ENCODE measurements at places on chromosomes 3 and 15.

GRCh38 chr3:124063197-124063909, 71.4 kb upstream of the ROPN1 start:
- DNase-seq = no peak

DNA sequence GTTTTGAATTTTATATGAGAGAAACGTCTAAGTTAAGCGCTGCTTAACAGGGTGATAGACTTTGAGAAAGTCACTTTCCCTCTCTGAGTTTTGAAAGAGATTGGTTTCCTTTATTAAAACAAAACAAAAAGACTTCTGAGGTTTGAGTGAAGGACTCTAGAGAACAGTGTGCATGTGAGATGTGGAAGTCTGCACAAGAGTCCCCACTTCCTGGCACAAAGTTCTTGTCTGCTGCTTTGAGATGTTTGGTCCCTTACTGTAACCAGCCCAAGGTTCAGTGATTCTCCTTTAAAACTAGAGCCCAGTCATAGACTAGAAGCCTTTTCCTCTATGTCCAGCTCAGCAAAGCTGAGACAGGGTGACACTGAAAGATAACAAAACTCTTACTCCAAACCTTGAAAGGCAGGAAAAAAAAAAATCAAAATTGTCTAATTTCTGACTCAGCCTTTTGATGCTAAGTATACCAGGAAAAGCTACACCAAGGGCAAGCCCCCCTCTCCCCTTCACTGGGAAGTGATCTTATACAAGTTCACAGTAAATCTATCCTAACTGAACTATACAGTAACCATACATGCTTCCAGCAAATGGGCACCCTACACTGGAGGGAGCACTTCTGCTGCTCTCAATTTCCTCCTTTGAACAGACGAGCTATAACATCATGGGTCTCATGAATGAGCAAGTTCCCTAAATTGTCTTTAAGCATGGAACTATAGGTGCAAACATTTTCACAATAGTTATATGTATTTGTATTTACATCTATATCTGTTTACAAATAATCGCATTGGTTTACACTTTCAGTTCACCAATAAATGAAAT, 2.3 kb downstream of the POPDC2 start:
- no peak for DNase-seq

DNA sequence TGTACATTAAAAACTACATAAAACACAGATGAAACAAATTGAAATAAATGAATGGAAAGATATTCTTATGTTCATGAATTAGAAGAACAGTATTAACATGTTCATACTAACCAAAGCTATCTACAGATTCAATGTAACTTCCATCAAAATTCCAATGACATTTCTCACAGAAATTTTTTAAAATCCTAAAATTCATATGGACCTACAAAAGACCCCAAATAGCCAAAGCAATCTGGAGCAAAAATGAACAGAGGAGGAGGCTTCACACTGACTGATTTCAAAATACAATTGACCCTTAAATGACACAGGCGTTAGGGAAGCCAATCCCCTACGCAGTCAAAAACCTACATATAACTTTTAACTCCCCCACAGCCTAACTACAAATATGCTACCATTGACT, 39.4 kb downstream of the KPNA1 start:
- no peak for DNase-seq

DNA sequence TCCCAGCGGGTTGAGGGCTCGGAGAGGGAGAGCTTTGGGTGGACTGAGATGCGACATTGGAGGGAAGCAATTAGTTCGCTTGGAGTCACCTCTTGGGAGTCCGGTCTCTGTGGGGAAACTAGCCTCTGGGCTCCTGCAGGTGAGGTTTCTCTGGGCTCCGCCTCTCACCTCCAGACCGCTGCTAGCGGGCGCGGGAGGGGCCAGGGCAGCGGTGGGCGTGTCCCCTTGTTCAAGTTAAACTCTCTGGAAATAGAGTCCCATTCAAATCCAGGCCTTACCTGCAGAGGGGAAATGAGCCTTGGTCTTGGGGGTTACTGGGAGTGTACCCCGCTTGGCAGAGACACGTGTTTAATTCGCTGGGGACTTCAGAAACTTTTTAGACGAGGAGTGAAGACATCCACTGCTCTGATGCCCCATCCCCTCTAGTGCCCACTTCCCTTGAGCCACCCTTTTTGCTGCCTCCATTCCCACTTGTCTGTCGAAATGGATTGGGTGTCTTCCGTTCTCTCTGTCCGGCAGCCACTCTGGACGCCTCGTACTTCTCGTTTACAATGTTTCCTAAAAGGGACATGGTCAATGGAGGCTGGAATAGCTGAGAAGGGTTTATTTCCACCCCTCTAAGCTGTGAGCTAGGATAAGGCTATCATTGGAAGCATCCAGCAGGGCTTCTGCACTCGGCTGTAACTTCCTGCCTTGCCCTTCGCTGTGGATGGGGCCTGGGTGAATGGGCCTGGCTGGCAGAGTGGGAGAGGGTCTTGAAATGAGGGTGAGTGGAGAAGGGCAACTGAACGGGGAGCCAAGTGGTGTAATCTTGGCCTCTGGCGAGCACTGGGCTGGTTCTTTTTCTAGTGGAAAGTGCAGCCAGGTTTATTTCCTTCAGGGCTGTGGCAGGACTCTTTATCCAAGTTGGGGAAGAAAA, 1.1 kb downstream of the MITF start:
- DNase-seq = no peak

DNA sequence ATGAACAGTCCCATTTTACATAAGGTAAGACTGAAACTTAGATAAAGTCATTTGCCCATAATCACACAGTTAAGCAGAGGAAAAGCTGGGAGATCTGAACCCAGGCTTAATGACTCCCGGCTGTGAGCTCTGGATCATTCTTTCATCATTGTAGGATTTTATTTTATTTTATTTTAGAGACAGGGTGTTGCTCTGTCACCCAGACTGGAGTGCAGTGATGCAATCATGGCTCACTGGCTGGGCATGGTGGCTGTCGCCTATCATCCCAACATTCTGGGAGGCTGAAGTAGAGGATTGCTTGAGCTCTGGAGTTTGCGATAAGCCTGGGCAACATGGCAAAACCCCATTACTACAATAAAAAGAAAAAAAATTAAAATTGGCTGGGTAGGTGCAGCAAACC, 31.2 kb upstream of the RAF1 start:
- no peak for DNase-seq

- no peak for DNase-seq
Observed at GRCh38 chr15:36784098-36784670, 204.8 kb downstream of the CDIN1 start.

DNA sequence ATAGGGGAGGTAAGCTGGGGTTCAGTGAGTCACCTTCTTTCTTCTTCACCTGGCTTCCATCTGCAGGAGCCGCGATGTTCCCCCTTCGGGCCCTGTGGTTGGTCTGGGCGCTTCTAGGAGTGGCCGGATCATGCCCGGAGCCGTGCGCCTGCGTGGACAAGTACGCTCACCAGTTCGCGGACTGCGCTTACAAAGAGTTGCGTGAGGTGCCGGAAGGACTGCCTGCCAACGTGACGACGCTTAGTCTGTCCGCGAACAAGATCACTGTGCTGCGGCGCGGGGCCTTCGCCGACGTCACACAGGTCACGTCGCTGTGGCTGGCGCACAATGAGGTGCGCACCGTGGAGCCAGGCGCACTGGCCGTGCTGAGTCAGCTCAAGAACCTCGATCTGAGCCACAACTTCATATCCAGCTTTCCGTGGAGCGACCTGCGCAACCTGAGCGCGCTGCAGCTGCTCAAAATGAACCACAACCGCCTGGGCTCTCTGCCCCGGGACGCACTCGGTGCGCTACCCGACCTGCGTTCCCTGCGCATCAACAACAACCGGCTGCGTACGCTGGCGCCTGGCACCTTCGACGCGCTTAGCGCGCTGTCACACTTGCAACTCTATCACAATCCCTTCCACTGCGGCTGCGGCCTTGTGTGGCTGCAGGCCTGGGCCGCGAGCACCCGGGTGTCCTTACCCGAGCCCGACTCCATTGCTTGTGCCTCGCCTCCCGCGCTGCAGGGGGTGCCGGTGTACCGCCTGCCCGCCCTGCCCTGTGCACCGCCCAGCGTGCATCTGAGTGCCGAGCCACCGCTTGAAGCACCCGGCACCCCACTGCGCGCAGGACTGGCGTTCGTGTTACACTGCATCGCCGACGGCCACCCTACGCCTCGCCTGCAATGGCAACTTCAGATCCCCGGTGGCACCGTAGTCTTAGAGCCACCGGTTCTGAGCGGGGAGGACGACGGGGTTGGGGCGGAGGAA, 2.6 kb downstream of the ISLR2 start:
- DNase-seq = no peak

DNA sequence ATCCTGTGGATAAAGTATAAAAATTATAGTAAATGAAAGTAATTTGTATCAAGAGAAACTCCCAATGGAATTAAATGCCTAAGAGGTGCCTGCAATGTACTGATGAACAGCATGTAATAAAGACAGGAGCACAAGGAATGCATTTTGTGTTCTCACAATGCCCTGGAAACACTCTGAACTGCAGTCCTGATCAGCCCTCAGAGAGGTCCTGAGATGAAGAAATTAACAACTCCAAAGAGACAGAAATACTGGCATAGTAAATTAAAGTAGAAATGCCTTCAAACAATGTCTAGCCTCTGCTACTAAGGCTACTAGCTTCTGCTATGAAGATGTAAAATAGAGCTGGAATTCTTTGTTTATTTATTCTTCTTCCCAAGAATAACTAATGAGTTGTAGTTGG, 59.9 kb downstream of the CFAP20DC start:
- no peak for DNase-seq

- DNase-seq = no peak
Observed at GRCh38 chr3:101642441-101642840, 34.5 kb downstream of the ZBTB11 start.

DNA sequence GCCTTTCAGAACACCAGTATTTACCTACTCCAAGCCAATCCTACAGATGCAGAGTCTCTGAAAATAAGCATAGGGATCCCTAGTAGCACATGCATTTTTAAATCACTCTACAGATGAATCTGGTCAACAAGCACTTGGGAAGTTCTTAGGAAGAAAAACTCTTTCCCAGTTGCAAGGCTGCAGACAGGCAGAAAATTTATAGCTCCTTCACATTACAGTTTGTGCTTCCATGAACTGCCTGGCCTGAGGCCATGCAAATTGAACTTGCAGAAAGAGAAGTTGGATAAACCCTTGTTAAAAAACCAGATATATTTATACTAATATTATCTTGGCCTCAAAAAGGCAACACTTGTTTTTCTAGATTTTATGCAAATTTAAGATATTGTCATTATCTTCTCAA, 256.9 kb downstream of the EPHA3 start:
- no peak for DNase-seq

- no peak for DNase-seq
Observed at GRCh38 chr15:60172143-60172542, 168.0 kb downstream of the FOXB1 start.
